HS-5 (cell line): ENCODE measurements at places on chromosomes 5 and 9.

- no peak for DNase-seq
Observed at GRCh38 chr5:43390471-43390870, 21.7 kb downstream of the CCL28 start.

GRCh38 chr5:93717162-93717561 is 24.2 kb downstream of the POU5F2 start:
- DNase-seq, result no peak

DNA sequence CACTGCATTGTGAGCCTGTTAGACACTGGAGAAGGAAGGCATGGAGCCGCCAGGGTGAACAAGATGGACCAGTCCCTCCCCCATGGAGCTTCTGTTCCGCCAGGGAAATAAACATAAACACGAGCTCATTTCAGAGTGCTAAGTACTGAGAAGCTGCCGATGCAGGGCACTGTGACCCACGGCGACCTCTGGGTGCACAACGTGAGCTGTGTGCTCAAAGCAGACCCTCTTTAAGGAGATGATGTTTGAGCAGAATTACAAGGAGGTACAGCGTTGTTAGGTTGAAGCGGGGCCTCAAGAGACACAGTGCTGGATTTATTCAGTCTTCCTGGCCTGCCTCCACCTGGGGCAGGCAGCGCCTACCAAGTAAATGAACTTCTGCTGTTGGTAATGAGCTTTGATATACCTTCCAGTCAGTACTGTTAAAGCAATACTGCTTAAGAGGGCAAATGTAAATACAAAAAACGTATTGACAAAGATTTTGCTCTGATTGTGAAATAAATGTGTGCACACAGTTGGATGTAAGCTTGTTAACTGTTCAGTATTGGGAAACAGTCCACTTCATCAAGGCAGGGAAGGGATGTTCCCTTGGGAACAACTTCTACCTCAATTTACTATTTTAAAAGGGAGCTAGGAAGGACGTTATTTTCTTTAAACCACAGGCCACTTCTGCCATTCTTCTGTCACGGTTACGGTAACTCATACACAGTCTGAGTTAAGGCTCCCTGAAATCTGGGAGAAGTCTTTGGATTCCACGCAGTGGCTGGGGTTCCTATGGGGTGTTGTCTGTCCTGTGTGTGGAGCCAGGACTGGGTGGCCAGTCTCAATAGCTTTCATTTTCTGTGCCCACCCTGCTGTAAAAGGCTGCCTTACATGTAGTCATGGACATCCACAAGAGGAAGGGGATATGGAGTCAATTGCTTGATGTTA is 48.9 kb upstream of the DMRT1 start:
- no peak for DNase-seq

GRCh38 chr5:147831465-147831864 is at the start of gene SPINK1:
SPINK1 (minus strand) TSS chr5:147831671; CDS start chr5:147831577, 94 bp downstream.
- no peak for DNase-seq

DNA sequence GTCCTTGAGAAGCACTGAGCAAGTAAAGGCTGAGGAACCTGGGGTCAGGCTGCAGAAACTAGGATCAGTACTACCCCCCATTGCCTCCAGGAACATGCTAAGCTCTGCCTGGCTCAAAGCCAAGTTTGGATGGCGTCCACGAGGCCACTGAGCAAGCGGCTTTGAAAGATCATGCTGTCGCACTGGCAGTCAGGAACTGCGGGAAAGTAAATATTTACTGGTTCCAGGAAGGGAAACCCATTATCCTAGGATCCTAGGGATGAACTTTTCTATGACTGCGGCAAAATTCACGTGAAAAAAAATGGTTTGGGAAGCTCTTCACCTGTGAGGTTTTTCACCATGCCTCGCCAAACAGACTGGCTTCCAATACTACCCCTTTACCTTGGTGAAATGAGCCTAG is 75.3 kb upstream of the PJA2 start:
- DNase-seq, result no peak

DNA sequence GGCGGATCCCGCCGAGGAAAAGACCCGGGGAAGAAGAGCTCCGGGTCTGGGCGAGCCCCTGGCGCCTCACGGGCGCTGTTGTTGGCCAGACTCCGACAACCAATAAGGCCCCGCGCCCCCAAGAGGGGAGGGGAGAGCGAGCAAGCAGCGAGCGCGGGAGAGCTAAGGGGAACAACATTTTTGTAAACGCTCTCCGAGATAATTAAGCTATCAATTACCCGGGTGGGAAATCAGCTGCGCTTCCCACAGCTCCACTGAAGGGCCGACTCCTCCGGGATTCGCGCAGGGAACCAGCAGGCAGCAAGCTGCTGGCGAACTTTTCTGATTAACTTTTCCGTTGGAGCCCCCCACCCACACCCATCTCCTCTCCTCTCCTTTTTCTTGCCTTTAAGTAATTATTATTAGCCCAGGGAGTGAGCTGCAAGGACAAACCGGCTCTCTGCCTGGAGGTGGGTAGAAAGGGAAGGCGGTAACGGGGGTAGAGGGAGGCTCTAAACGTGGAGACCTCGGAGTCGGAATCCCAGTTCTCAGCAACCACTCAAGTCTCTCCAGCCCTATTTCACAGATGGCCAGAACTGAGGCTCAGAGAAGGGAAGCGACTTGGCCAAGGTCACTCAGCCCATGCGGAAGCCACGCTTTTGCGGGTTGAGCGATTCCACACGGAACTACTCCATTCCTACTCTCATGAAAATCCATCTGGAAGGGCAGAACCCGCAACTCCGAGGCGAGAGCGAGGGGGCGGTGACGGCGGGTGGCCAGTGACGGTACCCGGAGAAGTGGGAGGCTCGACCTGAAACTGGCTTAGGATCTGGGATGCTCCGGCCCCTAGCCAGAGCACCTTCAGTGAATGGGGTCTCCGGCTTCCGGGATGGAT is 1.3 kb downstream of the ASTN2 start:
- no peak for DNase-seq

DNA sequence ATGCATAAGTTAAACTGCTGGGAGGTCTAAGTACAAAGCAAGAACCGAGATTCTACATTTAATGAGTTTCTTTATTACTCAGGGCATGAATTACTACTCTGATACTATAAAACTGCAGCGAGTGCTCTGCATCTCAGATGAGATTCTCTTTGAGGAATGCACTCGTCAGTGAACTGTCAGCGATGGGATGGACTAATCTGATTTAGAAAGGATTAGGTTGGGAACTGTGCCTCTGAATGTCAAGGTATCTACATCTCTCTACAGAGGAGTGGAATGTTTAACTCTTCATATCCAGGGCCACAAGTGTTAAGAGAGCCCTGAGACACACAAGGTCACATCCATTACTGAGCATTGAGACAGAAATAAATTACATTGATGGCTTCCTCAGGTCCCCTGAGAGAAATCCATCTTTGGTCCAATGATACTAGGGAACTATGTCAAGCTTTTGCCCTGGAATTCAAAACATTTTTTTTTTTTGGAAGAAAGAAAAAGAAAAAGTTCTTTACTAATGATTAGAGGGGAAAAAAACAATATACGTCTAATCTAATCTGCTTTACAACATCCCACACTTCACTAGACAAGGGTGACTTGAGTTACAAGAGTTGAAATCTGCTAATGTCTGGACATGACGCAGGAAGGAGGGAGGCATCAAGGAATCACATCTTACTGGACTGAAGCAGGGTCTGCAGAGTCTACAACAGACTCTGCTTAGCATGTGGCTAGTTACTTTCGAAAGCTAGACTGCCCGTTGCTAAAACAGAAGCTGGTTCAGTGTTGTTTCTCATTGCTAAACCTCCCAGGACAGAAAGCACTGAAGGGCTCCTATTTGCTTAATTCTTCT is 270.0 kb upstream of the TLE4 start:
- no peak for DNase-seq

- DNase-seq, result no peak
Observed at GRCh38 chr9:126877418-126877817, 17.0 kb downstream of the ZBTB34 start.

- no peak for DNase-seq
Observed at GRCh38 chr5:126445502-126446174, 22.4 kb downstream of the GRAMD2B start.

GRCh38 chr5:88555674-88556073 is 287.0 kb upstream of the TMEM161B start:
- DNase-seq, result no peak

- no peak for DNase-seq
Observed at GRCh38 chr5:126339215-126339805, 83.9 kb upstream of the GRAMD2B start.

DNA sequence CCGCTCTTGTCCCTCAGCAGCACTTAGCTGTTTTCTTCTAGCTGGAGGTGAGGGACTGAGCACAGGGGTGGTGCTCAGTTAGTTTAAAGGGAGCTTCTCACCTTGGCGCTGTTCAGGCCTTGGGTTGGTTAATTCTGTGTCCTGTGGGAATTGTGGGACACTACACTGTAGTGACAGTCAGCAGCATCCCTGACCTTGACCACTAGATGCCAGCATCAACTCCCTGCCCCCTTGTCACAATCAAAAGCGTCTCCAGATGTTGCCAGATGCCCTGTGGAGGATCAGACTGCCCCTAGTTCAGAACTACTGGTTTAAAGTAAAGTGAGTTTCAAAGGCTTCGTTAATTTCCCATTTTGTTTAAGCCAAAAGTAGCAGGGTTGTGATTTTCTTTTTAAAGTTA is 65.5 kb upstream of the DMRT3 start:
- DNase-seq, result no peak

DNA sequence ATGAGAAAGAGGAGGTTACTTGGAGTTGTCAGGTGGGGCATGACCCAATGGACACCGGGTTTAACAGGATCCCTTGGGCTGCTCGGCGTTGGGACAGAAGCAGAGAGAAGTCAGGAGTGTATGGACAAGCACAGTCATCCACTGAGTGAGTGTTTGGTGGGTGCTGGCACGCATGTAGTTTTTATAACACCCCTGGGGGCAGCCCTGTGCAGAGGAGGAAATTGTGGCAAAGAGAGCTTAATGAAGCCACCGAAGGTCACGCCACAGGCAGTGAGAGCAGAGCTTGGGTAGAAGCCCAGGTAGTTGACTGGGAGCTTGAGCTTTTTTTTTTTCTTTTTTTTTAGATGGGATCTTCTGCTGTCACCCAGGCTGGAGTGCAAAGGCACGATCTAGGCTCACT is 43.2 kb upstream of the IER5L start:
- DNase-seq, result no peak

- no peak for DNase-seq
Observed at GRCh38 chr9:19551124-19551929, 142.5 kb downstream of the ACER2 start.

GRCh38 chr9:78786794-78787193 is 489.9 kb downstream of the PSAT1 start:
- DNase-seq, result no peak

GRCh38 chr5:40033411-40033810 is 608.6 kb upstream of the DAB2 start:
- no peak for DNase-seq

DNA sequence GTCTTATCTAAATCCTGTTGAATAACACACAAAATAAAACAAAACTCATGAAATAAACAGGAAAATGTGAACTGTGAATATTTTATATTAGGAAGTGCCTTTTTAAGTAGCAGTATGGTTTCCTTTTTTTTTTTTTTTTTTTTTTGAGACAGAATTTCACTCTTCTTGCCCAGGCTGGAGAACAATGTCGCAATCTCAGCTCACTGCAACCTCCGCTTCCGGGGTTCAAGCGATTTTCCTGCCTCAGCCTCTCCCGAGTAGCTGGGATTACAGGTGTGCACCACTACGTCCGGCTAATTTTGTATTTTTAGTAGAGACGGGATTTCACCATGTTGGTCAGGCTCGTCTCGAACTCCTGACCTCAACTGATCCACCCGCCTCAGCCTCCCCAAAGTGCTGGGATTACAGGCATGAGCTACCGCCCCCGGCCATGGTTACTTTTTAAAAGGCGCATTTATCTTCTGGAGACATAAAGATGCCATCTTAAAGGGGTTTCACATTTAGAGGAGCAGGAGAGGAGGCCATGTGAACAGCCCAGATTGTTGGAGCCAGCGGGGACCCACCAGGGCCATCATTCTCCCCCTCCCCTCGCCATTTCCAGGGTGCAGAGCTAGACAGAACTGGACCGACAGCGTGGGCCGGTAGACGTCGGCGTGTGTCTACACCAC is 64.1 kb downstream of the ROR2 start:
- DNase-seq, result no peak

DNA sequence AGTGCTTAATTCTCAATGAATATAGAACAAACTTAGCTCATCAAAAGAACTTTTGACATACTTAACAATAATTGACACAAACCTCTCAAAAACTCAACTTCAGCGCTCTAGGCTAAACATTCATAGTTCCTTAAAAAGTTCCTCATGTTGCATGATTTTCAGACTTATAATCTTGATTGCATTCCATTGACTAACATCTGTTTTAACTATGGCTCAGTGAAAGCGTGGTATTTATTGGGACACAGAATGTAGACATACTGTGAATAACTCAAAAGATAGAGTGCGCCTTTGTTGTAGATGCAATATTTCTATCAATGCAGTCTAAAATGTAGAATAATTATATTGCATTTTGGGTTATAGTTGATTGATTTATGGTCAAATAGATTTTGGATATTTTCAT is 227.1 kb upstream of the HAPLN1 start:
- DNase-seq, result no peak

DNA sequence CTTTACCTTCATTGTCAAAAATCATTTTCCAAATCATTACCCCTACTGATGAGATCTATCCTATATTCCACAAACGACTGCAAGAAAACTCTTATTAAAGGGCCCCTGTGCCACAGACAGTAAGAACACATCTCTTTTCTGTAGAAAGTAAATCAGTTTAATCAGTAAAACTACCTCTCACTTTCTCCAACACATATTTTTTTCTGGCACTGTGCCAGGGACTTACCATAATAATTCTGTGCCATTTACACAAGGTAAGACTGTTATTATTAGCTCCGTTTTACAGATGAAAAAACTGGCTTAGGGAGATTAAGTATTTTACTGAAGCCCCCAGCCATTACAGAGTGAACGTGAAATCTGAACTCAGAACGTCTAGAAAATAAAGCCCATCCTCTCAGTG is 587.0 kb upstream of the COX7C start:
- DNase-seq, result no peak
